ENCODE measurements at places on chromosomes 5 and 9.

DNA sequence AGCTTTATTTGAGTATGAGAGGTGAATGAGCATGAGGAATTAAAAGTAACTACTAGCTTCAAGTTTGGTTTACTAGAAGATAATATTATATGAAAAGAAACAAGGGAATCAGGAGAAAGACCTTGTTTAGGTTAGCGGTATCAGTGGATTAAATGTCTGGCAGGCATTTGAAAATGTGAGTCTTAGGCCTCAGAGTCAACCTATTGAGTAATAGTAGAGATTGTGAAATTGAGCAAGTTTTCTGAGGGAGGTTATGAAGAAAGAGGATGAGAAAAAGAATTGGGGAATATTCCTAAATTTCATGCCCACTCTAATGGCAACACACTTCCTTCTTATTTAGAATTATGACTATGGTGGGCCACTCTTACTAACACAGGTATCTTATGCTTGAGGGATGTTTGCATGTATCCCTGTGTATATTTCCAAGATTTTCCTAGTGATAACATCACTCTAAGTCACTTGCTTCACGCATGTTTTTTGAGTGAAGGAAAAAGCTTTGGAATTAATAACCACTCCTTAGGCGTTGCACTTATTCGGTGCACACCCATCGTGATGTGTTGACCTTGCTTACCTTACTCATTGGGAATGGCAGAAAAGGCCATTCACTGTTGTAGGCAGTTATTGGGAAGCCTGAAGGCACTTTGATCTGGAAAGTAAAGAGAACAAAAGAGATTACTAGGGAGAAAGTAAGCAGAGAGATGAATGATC, 8.2 kb upstream of the ELL2 start:
- no peak for DNase-seq

GRCh38 chr9:4099976-4100735, 199.7 kb downstream of the GLIS3 start:
- DNase-seq = peak; percentile 40

GRCh38 chr5:56346044-56346710, 113.0 kb upstream of the ANKRD55 start:
- DNase-seq = peak; percentile 53

DNA sequence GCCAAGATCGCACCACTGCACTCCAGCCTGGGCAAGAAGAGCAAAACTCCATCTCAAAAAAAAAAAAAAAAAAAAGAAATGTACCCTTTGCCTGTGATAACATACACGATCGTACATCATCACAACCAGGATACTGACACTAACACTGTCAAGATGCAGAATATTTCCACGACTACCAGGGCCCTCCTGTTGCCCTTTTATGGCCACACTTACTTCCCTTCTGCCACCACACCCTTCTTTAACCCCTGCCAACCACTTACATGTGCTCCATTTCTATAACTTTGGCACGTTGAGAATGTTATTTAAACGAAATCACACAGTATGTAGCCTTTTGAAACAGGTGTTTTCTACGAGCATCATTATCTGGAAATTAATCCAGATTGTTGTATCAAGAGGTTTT, 69.0 kb upstream of the OTULINL start:
- DNase-seq = no peak

DNA sequence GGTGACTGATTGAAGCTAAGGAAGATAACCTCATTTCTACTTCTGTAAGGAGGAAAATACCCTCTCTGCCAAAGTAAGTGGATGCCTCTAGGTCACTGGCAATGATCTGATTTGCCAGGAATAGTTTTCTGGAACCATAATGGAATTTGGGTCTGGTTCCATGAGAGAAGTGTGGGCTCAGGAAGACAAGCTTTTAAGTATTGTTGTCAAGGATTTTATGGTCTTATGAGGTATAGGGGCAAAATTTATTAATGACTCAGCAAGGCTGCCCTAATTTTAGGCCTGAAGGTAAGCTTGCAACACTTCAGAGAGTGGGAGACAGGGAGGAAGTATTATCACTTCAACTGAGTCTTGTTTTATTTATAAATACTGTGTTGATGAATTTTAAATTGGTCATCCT, 322.6 kb upstream of the ACTBL2 start:
- DNase-seq = no peak

GRCh38 chr9:128151309-128152132, 2.3 kb downstream of the LCN2 start:
- no peak for DNase-seq

DNA sequence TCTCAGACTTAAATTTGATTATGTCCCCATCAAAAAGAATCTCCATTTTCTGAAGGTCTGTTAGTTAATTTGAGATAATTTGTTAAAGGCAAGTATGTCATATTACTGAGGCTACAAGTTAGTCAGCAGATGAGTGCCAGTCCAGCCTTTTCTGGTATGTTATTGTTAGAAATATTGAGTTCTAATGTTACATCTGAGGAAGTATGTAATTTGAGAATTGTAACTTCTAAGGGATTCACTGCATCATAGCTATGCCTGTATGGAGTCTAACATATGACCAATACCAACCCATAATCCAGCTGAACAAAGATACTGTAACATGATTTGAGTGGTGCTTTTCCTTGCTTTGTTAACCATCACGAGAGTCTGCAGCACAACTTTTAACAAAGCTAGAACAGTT, 13.9 kb downstream of the SLC23A1 start:
- DNase-seq = no peak

GRCh38 chr5:57119031-57119430, 54.8 kb upstream of the GPBP1 start:
- no peak for DNase-seq

DNA sequence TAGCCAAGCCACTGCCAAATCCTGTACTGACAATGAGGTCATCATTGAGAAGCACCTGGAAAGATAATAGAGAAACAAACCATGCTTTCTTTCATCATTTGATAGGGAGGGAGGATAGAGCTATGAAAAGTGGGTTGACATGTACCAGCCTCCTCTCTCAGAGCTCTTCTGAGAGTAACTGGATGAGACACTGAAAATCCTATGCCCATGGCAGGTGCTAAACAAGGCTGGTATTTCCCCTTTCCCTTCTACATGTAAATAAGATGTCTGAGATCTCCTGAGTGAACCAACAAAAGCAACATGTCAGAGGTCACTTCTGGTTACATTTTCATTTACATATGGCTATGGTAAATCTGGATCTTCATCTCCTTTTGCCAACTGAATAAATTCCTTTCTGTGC, 45.3 kb upstream of the TRAF1 start:
- DNase-seq = no peak

DNA sequence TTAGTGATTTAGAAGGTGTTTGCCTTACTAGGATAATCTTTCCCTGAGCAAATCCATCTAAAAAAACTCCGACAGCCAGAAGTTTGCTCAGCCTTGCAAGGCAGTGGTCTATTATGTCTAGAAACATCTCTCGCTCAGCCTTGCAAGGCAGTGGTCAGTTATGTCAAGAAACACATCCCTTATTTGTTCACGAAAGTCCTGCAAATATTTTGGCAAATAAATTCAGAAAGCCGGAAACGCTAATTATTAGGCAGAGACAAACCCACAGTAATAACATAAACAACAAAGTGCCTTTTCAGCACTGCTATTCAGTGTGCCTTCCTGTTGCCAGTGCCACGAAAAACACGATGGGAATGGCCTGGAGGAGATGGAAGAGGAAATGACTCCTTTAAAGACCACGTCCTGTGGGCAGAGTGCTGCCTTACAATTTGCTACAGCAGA, 184.5 kb downstream of the GNAQ start:
- peak; percentile 72 for DNase-seq

GRCh38 chr5:120683580-120683979, 219.5 kb downstream of the PRR16 start:
- no peak for DNase-seq

DNA sequence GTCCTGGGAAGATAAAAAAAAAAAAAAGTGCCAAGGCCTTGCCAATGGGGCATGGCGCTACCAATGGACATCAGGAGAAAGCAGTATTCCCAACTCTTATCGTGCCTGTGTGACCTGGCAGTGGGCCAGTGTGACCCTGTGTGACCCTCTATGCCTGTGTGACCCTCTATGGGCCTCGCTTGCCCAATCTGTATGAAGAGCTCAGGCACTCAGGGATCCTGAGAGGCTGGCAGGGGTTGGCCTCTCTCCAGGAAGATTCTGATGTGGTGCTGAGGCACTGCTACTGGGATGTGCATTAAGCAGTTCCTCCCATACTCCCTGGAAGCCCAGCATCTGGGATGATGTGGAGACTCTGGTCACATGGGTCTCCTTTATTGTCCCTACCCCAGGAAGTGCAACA, 179.2 kb downstream of the MACROH2A1 start:
- no peak for DNase-seq

DNA sequence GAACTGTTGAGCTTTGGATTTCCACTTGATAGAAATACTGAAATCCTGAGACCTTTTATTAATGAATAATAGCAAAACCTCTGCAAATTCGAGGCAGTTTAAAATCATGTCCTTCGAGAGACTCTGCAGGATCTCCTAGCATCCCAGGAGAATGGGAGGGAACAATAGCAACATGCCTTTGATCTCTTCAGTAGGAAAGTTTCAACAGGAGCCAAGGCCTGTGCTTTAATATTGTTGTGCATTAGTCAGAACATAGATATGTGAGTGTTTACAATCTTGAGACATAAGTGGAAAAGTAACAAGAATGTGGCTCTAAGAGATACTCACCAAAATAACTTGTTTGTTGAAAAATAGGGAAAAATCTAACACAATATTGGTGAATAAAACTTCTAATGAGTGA, 83.3 kb upstream of the LHFPL2 start:
- peak; percentile 52 for DNase-seq

GRCh38 chr5:118326481-118327045, 661.8 kb downstream of the DTWD2 start:
- peak; percentile 63 for DNase-seq

DNA sequence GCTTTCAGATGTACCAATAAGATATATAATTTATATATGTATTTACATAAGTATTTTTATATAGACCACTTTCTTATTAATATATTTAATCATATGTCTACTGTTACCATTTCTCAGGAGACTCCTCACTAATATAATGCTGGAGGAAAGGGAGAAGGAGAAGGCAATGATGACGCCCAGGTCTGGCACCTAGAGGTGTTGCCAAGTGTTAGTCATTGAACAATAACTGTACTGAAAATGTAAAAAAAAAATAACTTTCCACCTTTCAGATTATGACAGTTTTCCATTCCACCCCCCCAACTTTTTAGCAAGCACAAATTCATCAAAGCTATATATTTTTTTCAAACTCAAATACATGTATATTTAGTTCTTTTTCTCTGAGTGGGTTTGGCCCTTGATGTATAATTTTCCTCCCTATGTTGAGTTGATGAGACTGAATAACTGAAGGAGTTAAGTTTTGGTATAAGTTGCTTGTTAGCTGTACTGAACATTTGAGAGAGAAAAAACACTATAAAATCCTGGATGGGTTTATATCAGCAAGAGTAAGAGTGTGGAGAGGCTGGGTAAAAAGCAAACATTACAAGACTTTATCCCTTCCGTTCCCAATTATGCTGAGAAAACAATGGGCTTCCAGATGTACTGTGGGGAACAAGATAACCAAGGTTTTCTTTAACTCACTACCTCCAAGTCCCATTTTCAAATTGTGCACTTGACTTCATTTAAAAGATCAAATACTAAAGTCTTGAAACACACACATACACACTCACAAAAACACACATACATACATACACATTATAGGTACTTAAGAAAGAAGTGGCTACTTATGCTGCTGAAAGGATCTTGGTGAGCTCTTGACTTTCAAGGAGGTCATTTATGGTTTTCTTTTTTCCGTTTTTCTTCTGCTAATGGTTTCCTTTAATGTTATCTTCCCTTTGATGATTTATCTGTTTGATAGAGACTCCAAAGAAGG, 142.8 kb upstream of the IFNE start:
- no peak for DNase-seq

DNA sequence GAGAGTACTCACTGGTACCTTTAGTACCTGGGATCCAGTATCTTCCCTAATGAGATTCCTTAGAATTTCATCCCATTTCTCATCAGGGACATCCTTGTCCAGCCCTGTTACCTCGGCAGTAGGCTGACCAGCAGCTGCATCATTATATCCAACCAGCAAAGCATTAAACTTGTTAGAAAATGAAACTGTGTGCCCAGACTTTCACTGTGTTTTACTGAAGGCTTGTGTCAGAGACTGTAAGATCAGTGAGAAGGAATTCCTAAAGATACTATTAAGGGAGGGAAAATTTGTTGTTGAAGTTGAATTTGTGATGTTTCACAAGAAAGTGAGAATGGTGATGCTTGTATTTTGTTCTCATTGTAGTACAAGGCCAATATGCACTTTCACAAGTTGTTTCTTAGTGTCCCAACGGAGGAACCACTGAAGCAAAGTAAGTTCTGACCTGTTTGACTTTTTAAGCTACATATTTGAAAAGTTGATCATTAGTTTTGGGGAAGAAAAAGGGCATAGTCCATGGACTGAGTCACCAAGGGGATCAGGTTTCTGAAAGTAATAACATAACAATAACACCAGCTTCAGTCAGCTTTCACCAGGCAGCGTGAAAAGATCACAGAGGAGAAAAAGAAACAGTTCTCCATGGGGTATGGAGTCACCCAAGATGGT, 48.8 kb downstream of the GRAMD2B start:
- peak; percentile 87 for DNase-seq

DNA sequence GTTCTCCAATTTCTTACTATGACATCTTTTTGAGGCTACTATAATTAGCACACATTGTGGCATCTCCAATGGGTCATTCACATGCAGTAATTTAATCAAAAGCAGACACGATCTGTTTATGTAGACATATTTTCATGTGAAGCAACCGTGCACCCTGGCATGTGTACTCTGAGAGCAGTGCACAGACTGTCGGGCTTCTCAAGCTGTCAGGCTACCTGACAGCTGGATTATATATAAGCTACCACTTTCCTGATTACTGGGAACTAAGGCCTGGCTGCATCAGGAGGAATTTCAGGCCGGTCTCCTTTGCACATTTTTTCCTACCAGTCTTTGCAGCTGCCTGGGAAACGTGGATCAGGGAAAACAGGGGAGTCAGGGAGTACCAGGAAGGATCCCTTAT, 197.5 kb downstream of the MAPKAP1 start:
- DNase-seq = peak; percentile 50

DNA sequence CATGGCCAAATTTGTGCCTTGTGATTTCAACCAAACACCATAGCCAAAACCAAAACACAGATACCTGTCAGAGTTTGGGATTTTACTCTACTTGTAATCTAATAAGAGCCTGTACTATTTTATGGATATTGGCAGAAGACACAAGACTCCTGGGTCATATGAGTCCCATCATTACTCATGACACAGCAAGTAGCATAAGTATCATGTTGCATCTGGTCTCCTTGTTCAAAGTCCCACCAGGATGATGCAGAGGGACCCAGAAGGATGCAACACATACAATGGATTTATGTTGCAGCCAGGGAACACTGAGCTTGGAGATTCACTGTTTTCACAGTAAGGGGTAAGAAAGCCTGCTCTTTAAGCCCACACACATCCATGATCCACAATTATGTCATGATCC, 13.2 kb upstream of the ACO1 start:
- DNase-seq = no peak

DNA sequence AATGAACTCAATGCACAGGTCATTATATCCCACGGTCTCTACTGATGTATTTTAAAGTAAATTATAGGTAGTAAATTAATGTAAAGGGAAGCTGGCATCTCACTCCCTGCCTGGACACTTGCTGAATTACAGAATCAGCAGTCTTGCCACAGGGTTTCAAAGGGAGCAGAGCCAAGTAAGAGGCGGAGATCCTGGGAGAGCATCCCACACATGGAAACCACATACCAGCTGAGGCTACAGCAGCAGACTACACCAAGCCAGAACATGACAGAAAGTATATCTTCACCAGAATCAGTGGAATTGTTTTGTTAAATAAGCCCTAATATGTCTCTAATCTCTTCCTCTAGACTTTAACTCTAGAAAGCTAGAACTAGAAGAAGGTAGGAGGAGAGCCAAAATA, 1689.2 kb upstream of the WWC1 start:
- DNase-seq = no peak
